ENCODE measurements at places on chromosomes 7 and 10.

DNA sequence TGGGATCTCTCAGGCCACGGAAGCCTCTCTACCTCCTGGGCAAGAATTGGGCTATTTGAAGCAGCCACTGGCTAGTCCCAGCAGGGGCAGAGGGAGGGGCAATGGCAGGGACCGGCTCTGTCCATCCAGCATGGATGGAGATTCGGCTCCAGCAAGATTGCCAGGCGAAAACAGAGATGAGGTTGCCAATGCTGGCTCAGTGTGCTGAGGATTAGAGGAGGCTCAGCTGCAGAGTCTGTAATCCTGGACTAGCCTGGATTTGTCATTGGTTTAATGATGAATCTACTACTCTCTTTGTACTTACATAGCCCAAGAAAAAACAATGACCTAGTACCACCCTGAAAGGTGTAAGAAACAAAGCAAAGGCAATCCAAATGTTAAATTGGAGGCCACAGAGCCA lies 112.2 kb upstream of the PDCD4 start:
- DNase-seq: no peak

- DNase-seq: no peak
Measured at GRCh38 chr10:35063837-35064454, 26.2 kb downstream of the CUL2 start.

- no peak for DNase-seq
Measured at GRCh38 chr10:64369885-64370773, 848.9 kb downstream of the REEP3 start.

GRCh38 chr10:19730907-19731217 lies 85.4 kb upstream of the PLXDC2 start:
- no peak for DNase-seq

DNA sequence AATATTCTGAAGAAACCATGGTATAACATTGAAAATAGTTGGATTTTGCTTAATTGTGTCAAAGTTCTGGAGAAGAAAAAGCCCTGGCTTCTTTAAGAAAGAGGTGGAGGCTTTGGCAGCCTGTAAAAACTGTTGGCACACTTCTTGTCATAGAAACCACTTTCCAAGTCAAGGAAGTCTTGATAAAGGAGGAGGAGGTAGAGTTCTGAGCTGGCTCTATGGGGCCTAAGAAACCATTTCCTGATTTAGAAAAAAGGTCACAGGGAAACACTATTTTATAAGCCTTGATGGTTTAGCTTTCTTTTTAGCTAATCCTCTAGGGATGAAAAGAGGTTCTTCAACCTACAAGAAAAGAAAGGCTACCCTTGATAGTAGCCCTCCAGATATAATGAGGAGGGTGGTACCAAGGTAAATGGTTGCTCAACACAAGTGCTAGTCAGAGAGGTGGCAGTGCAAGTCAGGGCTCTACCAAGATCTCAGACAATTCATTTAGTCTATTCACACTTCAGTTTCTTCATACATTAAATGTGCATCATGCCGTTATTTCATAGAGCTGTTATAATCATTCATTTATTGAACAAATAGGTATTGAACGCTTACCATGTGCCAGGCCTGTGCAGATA lies 346.9 kb downstream of the RNLS start:
- no peak for DNase-seq

GRCh38 chr10:74058658-74059057 lies 60.7 kb downstream of the VCL start:
- DNase-seq: no peak

- no peak for DNase-seq
Measured at GRCh38 chr10:45373003-45373575, 927 bp upstream of the ALOX5 start.

DNA sequence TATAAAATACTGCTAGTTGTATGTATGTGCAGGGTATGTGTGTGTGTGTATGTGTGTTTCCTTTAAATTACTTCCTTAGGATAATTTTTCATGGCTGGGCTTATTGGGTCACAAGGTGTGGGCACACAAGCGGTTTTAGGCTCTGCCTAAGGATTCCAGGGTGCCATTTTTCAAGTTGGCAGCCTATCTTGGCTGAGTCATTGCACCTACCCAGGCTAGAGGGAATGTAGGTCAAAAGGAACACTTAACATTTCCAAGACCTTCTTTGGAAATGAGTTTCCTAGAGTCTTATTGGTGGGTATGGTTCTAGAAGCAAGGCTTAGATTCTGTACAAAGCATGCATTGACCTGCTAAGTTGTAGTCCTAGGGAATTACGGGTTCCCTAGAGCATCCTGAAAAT lies 642.1 kb downstream of the LRMDA start:
- DNase-seq: no peak

DNA sequence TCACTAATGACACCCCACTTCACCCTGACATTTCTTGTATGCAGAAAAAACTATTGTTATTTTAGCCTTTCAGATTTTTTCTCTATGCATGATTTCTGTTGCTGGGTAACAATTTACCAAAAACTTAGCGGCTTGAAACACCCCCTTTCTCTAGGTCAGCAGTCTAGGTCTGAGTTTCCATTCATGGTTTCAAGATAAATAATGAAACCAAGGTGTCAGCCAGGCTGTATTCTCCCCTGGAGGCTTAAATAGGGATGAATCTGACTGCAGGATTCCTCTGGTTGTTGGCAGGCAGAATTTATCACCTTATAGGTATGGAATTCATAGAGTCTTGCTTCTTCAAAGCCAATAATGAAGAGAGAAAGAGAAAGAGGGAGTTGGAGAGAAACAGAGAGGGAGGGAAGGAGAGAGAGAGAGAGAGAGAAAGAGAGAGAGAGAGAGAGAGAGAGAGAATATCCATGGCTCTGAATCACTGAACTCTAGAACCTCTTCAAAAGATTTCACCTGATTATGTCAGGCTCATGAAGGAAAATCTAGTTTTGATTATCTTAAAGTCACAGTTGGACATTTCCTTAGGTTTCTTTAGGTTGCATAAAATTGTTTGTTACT lies 1224.6 kb upstream of the LRRTM3 start:
- DNase-seq: no peak

DNA sequence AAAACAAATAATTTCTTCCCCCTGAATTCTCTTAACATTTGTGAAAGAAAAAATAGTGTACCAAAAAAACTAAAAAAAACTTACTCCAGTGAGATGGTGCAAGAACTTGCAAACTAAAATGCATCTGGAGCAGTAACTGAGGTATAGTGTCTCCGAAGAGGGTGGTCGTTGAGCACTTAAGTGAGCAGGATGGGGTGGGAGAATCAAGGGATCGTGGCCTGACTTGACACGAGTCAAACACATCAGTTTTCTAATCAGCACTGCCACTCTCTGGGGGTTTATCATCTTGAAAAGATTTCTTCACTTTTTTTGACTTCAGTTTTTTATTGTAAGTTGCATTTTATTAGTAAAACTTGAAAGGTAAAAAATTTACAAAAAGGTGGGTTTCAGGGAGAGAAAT lies 2.5 kb downstream of the ZNF273 start:
- no peak for DNase-seq

GRCh38 chr7:131218727-131219128 lies 108.9 kb upstream of the MKLN1 start:
- DNase-seq: no peak

- DNase-seq: no peak
Measured at GRCh38 chr10:73922864-73923133, 11.9 kb downstream of the PLAU start.

GRCh38 chr10:48708144-48708543 lies 23.5 kb downstream of the WDFY4 start:
- DNase-seq: no peak

DNA sequence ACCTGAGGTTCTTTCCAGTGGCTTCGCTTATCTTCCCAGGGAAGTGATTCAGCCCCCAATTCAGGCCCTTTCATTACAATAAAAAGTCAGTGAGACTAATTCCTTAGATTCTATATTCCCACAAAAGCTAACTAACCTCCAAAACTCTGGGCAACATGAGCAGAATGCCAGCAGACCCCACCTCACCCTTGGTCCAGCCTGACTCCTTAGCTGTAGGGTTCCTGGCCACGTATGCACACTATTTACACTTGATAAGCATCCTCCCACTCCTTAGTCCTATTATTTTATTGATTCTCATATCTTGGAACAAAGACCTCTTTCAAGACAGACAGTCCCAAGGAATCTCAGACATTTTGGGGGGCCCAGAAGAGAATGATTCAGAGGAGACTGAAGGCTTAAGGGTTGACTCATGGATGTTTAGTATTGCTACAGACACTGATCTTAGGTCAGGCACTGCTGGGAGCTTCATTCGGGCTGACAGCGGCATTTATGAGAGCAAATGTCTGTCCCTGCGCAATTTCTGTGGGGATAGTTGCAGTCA lies 162.6 kb upstream of the GDF10 start:
- DNase-seq: no peak

GRCh38 chr10:60353519-60354258 lies 36.0 kb downstream of the ANK3 start:
- DNase-seq: peak; percentile 23

DNA sequence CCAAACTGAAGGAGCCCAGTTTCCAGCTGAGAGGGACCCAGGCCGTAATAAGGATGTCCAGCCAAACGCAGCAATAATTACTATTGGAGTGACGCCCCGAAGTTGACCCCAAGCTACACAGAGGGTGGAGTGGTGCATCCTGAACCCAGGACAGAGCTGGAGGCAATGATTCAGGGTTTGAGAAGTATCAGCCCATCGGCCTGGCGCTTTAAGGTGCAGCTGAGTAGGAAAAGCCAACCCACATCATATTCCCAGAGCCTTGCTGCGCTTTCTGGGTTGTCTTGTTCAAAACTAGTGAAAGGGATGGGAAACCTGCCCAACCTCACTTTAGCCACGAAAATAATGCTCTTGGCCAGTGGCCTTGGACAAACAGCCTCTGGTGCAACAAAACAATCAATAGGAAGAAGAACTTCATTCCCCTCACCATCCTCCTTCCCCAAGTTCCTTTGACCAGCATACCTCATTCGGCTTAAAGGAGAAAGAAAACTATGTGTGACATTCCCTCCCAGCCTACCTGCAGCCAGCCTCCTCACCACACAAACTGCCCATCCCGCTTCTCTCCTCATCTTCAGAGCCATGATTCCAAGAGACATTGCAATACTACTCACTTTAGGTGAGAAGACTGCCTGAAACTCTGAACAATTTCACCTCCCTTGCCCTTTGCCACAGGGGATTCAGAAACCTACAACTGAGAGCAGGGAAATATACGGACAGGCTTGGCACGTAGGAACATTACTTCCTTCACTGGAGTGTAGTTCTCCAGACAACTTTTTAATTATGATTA lies 217.2 kb upstream of the MKLN1 start:
- no peak for DNase-seq

- DNase-seq: no peak
Measured at GRCh38 chr7:158802535-158803366, 26.6 kb downstream of the ESYT2 start.

DNA sequence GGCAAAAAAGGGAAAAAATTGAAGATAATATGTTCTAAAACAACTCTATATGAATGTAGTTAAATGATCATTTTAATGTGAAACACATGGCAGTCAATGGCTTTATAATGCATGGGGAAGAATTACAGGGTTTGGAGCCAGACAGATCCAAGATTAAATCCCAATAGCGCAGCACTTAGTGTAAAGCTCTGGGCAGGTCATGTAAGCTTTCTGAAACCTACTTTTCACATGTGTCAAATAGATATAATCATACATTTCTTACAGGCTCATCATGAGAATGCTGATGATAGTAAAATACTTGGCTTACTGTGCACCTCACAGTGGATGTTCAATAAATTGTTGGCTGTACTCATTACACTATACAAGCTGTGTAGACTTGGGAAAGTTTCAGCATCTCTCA lies 48.0 kb upstream of the ZNF365 start:
- no peak for DNase-seq

DNA sequence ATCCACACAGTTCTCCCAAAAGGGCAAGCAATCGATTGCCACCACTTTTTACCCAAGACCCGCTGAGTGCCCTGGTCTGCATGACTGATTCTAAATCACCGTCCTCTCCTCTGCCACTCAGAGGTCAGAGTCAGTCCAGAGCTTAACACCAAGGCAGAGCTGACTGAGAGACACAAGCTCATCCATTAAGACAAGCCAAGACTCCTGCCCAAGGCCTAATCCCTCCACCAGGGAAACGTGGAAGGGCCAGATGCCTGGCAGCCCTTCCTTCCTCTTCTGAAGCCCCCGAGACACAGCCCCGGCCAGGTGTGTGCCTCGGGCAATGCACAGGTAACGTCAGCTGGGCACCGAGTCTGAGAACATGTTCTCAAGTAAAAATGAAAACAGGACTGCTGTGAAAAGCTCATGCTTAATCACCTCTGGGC lies 51.7 kb downstream of the DIP2C start:
- no peak for DNase-seq

DNA sequence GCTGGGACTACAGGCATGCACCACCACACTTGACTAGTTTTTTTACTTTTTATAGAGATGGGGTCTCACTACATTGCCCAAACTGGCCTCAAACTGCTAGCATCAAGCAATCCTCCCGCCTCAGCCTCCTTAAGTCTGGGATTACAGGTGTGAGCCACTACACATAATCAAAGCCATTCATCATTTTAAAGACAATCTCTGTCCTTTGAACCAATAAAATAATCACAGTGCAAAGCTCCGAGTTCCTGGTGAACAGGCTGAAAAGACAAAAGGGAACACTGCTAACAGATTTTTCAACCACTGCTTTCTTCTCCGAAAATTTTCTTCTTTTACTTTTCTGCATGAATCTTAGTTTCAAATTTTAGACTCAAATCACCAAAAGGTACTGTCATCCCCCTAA lies 58.5 kb downstream of the PARD3 start:
- no peak for DNase-seq

DNA sequence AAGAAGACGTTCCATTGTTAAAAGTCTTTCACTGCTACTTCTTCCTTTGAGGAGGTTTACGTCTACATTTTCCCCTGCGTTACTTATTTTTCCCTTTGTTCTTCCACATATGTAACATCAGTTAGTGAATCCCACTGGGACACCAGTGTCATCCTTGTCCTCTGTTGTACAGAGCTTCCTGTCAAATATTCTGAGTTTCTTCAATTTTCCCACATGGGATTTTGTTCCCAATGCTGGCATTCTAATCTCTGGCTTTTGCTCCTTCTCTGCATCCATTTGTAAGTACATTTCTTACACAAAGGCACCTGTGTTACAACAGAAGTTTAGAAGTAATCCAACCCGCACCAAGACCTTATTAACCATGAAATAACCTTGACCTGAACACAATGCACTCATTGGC lies 627.4 kb upstream of the PFKP start:
- no peak for DNase-seq

- no peak for DNase-seq
Measured at GRCh38 chr10:56632537-56632936, 271.5 kb upstream of the ZWINT start.

- DNase-seq: no peak
Measured at GRCh38 chr10:43166880-43167497, 28.7 kb downstream of the CSGALNACT2 start.

GRCh38 chr10:113019096-113019495 lies 69.0 kb downstream of the TCF7L2 start:
- DNase-seq: no peak

Data from smooth muscle cell of the brain vasculature (primary cell).